ENCODE measurements at places on chromosomes 7 and 10.

DNA sequence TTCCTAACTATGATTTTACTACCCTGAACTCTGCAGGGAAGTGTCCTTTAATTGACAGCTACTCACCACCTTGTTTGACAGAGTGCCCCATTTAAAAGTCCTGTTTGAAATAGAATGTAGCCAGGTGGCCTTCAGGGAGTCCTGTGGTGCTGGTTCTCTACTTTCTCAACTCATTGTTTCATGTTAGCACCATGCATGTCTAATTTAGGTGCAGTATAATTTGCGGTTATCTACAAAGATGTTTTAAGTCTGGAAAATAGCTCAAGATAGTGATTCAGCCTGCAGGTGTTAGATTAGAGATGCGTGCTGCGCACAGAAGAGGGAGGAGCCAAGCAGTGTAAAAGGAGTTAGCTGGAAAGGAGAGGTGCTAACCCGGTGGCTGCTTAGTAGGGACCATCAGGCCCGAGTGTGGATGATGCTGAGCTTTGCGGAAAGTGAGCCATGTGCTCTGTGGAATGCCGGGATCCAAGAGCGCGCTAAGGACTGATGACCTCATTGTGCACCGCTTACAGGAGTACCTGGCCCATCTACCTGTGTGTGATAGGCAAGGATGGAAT, 1.2 kb downstream of the CCM2 start:
- DNase-seq = peak; percentile 24

DNA sequence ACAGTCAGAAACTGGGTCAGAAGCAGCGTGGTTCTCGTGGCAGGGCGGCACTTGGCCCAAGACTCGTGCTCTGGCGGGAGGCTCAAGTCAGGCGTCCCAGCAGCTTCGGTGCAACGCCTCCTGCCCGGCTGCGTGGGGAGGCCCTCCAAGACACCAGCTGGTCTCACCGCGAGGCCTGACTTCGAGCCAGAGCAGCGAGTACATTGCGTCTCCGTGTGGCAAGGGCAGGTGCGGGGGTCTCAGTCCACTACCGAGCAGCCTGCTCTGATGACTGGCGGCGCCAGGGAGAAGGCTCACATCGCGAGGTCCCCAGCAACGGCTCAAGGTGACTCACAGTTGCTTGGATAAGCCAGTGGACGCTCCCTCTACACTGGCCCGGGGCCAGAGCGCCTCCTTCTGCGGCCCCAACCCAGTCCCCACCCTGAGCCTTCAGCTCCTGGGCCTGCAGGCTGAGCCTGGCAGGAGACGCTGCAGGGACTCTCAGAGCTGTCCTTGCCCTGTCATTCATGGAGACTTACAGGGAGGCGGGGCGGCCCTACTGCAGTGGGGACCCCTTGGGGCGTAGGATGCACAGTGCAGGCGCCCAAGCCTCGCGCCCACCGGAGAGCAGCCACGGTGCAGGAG, 41.9 kb upstream of the PRKAR1B start:
- DNase-seq = no peak

GRCh38 chr7:143435266-143435665, 8.0 kb upstream of the TAS2R60 start:
- DNase-seq = no peak

GRCh38 chr7:122847871-122848473, 38.3 kb downstream of the CADPS2 start:
- no peak for DNase-seq

DNA sequence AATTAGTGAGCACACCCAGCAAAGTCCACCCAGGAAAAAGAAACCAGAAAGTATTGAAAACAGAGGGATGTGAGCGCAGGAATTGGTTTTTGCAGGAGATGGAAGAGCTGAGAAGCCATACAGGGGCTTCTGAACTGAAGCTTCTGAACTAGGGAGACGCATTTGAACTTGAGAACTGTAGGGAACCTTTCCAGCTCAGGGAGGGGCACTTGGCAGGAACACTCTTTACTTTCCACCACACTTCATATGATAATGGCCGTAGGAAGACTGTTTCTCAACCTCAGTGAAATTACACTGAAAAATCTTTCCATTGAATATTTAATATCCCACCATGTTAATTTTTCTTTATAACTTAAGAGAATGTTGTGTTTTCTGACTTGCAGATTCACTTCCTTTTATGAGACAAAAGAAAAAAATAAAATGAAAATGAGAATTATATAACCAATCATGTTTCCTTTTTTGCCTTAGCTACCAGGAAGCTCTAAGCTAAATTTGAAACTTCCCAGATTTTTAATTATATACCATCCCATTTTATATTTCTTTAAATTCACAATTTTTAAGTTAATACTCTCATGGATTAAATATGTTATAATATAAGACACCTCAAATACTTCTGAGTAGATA, 98.3 kb upstream of the TCF7L2 start:
- no peak for DNase-seq

- DNase-seq = no peak
These were observed 10.5 kb downstream of the STYXL1 start for GRCh38 chr7:76037310-76037709.

- no peak for DNase-seq
These were observed 8.0 kb upstream of the CHST15 start for GRCh38 chr10:124101351-124101750.

Data from effector CD8-positive, alpha-beta T cell (primary cell).